ENCODE measurements at places on chromosomes 1 and 21. TPM values are rescaled to one million over a fixed set of nuclear protein-coding genes. Genes with fewer than 3 reads are reported as not detected.

The TLCD4 gene
- 0.34 TPM for total RNA-seq

The CYP4Z1 gene
- not detected for total RNA-seq

The OLIG1 gene
- not detected for total RNA-seq

The SFN gene
- total RNA-seq, result 0.70 TPM

The OLIG2 gene
- not detected for total RNA-seq

The FCRL5 gene
- total RNA-seq, result not detected

GRCh38 chr1:162568802-162569201, 7.3 kb downstream of the UAP1 start:
- DNase-seq, result peak; percentile 21

GRCh38 chr1:3125546-3126368, 56.8 kb downstream of the PRDM16 start:
- no peak for DNase-seq

- DNase-seq, result no peak
Observed at GRCh38 chr1:238323490-238323889, 432.8 kb upstream of the ZP4 start.

DNA sequence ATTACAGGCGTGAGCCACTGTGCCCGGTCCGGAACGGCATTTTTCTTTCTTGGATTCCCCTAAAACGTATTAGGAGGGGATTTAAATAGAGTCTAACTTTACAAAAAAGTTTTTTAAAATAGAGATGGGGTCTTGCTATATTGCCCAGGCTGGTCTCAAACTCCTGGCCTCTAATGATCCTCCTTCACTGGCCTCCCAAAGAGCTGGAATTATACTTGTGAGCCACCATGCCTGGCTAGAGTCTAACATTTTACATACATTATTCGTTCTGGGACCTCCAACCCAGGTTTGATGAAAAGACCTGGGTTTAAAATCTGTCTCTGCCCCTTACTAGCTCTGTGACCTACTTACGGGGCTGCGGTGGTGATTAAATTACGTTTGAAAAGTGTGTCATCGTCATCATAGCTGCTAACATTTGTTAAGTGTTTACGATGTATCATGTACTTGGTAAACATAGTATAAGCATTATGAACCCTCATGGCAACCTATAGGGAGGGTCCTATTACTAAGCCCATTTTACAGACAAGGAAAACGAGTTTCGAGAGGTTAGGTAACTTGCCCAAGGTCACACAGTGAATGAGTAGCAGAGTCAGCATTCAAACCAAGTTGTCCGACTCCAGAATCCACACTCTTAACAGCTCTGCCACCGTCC, 24.5 kb downstream of the PLEKHM2 start:
- no peak for DNase-seq

GRCh38 chr1:225842788-225843425, 33.0 kb downstream of the EPHX1 start:
- no peak for DNase-seq

GRCh38 chr1:35558374-35559316, 1.0 kb downstream of the NCDN start:
- DNase-seq, result no peak

- no peak for DNase-seq
Observed at GRCh38 chr21:44440241-44441040, 14.9 kb upstream of the LRRC3 start.

GRCh38 chr1:150267896-150268295, 920 bp downstream of the APH1A start:
- DNase-seq, result peak; percentile 13

DNA sequence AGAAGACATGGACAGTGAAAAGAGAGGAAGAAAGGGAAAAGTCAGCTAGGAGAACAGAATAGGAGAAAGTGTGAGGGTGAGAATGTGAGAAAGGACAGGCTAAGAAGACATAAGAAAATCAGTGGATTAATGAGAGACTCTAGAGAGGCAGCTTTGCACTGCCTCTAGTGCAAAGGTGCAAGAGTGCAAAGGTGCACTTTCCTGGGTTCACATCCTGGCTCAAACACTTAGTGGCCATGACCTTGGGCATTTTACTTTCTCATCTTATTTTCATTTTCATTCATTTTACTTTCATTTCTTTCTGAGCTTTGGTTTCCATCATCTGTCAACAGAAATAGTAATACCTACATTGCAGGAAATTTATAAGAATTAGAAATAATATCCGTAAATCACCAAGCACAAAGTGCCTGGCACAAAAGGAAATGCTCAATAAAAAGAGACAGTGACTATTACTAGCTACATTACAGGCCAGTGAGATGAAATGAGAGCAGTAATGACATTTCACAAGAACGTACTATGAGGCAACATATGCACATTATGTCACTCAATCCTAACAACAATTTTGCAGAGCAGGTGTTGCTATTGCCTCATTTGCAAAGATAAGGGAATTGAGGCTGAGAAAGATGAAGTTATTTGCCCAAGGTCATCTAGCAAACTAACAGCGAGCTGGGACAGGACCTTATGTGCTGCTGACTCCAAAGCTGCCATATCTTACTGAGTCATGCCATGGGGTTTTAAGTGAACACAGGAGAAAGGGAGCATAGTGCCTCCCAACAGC, 107.0 kb upstream of the TLR5 start:
- no peak for DNase-seq

DNA sequence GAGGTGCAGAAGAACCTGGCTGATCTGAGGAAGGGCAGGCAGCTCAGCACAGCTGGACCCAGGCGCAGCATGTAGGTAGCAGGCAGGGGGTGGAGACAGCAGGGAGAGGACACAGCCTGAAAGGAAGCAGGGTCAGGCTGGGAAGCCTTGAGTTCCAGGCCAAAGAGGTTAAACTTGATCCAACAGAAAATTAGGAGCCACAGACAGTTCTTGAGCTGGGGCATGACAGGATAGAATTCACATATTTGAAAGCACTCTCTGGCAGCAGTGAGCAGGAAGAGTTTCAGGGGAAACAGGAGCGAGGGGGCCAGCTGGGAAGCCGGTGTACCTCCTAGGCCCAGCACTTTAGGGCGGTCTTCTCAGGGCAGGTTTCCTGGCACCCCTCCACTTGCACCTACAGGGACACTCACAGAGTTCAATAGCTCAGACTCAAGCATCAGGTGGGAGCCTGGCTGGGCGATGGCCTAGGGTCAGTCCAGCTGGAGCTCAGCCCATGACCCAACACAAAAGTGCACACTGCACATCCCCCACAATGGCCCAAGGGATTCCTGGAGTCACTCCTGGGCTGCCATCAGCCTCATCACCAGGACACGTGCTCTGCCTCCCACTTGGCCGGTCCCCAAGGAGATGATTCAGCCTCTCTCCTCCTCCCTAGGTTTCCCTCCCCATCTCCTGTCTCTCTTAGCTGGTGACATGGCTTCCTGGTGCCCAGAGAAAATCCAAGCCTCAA, 22.7 kb downstream of the MATN1 start:
- peak; percentile 29 for DNase-seq

DNA sequence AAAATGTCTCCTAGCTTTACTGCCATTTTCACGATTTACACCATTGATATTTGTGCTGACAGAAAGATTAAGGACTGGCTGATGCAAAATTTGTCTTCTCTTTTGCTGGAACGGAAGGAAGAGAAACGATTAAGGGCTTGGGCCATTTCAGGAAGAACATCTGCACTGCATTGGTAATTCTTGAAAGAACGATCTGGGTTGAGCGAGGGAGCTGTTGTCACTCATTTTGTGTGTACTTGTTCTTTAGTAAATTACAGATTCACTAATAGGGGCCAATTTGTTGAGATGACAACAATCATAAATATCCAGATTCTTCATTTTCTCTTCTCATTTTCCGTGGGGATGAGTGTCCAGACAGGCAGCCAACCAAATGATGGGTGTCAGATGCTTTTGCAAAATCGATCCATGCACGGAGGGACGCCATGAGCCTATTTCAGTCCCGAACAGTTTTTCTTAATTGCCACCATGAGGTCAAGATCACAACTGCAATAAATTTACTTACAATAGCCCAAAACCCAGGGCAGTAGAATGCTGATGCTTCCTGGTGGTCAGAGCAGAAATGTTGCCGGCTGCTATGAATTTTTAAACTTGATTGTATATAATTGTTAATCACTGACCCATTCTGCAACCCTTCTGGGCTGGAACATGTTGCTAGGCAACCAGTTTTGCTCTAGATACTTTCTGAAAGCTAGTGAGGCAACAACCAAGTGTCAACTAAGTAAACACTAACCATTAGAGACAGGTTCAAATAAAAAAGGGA, 132.4 kb upstream of the TIAM1 start:
- DNase-seq, result no peak

GRCh38 chr21:46475296-46475695, 16.6 kb downstream of the DIP2A start:
- DNase-seq, result no peak

GRCh38 chr1:193367863-193368262, 181.4 kb upstream of the B3GALT2 start:
- no peak for DNase-seq

DNA sequence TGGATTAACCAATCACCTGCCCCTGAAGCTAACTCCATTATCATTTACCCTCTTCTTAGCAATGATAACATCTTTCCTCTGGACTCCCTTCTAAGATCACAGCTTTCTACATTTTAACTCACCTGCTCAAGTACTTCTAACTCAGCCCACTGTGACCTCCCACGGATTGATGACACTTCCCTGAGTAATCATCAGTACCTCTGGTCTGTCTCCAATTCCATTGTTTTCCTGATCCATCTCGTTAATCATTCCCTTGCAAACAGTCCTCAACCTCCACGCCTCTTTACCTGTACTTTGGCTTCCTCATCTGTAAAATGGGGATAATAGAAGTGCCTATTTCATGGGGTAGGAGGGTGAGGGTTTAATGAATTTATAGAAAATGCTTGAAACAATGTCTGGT, 195.3 kb upstream of the APP start:
- no peak for DNase-seq

GRCh38 chr1:143735764-143736461, 235.9 kb downstream of the FAM72C start:
- DNase-seq, result peak; percentile 24

GRCh38 chr1:228500901-228501871, 14.0 kb downstream of the RNF187 start:
- peak; percentile 91 for DNase-seq

- DNase-seq, result no peak
Observed at GRCh38 chr21:39010629-39011404, 172.4 kb downstream of the PSMG1 start.

GRCh38 chr1:22255341-22256212, 112.7 kb upstream of the WNT4 start:
- DNase-seq, result no peak

- no peak for DNase-seq
Observed at GRCh38 chr1:17292299-17293160, 15.5 kb upstream of the PADI4 start.

DNA sequence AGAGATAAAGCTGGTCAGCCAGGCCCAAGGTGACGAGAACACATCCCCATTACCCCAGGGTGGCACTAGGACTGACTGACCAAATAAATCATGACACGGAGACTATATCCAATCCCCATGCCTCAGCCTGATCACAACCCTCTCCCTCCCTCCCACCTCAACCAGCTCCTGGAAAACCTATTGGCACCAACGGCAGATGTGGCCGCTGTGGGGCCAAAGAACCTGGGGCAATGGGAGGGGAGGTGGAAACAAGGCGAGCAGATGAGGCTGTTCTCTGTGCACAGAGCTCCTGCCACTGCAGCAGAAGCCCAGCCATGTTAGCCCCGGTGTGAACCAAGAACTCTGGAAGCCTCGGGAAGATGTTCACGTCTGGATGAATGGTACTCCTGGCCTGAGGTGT, 77.6 kb downstream of the CD247 start:
- no peak for DNase-seq

GRCh38 chr1:167616521-167616920, 13.5 kb upstream of the RCSD1 start:
- no peak for DNase-seq

DNA sequence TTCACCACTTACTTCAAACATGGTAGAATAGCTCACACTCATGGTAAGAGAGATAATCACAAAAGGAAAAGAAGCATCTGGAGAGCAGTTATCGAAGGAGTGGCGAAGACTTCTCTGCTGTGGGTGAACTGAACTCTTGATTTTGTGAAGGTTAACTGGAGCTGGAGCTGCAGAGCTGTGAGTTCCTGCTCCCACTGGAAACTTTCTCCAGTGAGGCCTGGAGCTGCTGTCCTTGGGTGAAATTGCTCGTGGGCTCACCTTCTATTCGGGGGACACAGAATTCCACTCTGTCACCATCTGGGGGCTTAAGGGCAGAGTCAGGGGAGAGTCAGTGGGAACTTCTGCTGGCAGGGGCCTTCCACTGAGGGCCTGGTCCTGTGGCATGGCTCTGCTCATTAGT, 45.9 kb downstream of the MAB21L3 start:
- no peak for DNase-seq

GRCh38 chr21:27804515-27804914, 837.6 kb upstream of the ADAMTS5 start:
- DNase-seq, result no peak
